ENCODE measurements at places on chromosomes 6 and 20. TPM values are rescaled to one million over a fixed set of nuclear protein-coding genes. Genes with fewer than 3 reads are reported as not detected.

DNA sequence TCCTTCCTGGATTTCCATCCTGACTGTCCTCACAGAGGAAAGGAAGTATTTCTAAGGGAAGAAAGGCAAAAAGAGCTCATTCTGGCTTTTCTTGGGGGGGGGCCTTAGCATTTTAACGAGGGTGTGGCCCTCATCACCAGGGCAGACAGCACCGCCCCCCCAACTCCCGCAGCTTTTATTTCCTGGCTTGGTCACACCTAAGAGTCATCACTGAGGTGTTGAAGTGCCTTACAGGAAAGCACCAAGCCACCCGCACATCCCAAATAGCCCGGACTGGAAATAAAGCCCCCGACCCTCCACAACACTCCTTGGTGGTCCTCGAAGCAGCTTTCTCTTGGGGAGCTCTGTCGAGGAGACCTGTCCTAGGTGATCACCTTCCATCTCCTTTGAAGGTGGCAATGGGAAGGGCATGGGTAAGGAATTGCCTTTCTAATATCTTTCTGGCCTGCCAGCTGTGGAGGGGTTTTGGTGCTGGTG is 1.3 kb downstream of the PTK7 start:
- H3K4me3 ChIP-seq = no peak overlapping the region
- no peak for DNase-seq
- H3K4me1 ChIP-seq = no peaks in the 10 kb centered on the region
- H3K27me3 ChIP-seq = no peaks in the 10 kb centered on the region
- no peak overlapping the region for H3K27ac ChIP-seq

GRCh38 chr20:50108556-50109235 is 4.3 kb downstream of the UBE2V1 start:
- no peak overlapping the region for H3K27ac ChIP-seq
- no peaks in the 10 kb centered on the region for H3K36me3 ChIP-seq
- H3K27me3 ChIP-seq = no peaks in the 10 kb centered on the region
- peaks cover 59% of the 10 kb centered on the region for H3K4me1 ChIP-seq
- H3K4me3 ChIP-seq = no peak overlapping the region
- no peak for DNase-seq

DNA sequence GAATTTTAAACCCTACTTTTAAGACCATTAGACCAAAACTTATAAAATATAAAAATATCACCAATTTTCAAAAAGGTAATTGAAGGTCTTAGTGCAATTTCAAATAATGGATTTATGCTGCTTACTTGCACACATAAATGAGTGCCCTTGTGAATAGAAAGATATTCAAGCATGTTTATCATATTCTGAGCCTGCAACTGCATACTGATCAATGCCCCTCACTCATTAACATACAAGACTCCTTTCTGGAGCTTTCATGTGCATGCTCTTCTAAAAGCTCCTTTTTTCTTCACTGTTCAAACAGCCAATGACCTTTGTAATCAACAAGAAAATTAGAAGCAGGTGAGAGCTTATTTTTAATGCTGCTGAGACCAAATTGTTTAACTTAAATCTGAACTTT is 1139.3 kb downstream of the HACE1 start:
- no peak for DNase-seq
- H3K4me3 ChIP-seq = no peak overlapping the region
- H3K27ac ChIP-seq = no peak overlapping the region

GRCh38 chr20:9573335-9574151 is 59.2 kb downstream of the LAMP5 start:
- H3K27me3 ChIP-seq = no peaks in the 10 kb centered on the region
- DNase-seq = no peak
- no peak overlapping the region for H3K27ac ChIP-seq
- no peaks in the 10 kb centered on the region for H3K4me1 ChIP-seq
- no peak overlapping the region for H3K4me3 ChIP-seq
- no peaks in the 10 kb centered on the region for H3K36me3 ChIP-seq

- no peak overlapping the region for H3K4me3 ChIP-seq
- no peak for DNase-seq
- no peaks in the 10 kb centered on the region for H3K36me3 ChIP-seq
Measured at GRCh38 chr6:18347021-18347577, 40.1 kb upstream of the RNF144B start.

GRCh38 chr6:100343316-100344077 is 121.2 kb downstream of the SIM1 start:
- H3K4me3 ChIP-seq = no peak overlapping the region
- no peaks in the 10 kb centered on the region for H3K4me1 ChIP-seq
- no peak overlapping the region for H3K27ac ChIP-seq

DNA sequence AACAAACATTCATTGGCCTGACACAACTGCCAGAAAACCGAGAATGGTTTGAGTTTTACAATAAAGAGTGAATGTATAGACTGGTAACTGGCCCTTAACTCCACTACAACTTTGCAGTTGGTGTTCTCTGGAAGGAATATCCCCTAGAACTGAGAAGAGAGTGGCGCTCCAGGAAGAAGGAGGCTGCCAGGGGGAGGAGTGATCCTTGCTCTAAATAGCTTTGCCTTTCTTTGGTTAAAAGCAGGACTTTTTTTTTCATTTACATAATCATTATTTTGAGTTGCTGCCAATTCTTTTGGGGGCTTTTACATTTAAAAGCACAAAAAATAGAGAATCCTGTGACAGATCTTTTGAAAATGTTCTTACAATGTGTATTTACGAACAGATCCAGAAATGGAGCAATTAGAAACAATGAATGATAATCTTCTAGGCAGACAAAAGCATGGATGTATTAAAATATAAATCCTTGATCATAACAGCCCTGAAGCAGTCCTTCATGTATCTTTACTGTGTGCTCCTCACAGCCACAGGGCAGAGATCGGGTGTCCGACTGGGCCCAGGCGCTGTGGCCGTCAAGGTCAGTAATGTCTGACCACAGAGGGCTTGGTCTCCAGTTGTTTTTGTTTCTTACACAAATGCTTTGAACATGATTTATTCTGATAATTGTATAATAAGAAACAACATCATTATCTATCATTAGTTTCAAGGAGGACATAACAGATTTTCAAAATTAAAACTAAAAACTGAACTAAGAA is 612.2 kb downstream of the HDGFL1 start:
- DNase-seq = no peak
- H3K36me3 ChIP-seq = no peaks in the 10 kb centered on the region
- H3K4me1 ChIP-seq = no peaks in the 10 kb centered on the region
- H3K27ac ChIP-seq = no peak overlapping the region

Gene ENTPD6
- 58.5 TPM for total RNA-seq

Gene POPDC3
- total RNA-seq = not detected

DNA sequence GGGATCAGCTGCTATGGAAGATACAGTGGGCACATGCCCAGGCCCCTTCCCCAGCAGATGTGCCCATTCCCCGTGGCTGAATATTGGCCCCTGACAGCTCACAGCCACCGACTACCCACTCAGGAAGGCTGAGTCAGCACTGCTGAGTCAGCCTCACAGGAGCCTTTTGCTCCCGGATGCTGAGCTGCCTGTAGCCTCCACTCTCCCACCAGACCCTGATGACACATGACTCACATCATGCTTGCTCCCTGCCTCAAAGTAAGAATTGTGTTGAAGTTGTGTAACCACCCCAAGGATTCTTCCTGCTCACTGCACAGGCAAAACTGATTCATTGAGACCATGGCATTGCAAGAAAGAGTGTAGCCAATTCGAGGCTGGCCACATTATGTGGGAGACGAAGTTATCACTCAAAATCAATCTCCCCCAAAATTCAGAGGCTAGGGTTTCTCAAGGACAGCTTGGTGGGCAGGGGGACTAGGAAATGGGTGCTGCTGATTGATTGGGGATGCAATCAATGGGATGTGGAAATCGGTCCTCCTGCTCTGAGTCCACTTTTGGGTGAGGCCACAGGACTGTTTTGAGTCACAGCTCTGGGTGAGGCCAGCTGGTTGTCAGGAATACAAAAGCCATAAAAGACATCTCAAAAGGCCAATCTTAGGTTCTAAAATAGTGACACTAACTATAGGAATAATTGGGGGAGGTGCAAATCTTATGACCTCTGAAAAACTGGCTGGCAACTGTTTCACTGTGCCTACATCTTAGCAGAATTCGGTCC is 556.6 kb upstream of the CDH4 start:
- H3K36me3 ChIP-seq = no peaks in the 10 kb centered on the region
- H3K27ac ChIP-seq = no peak overlapping the region
- H3K4me1 ChIP-seq = no peaks in the 10 kb centered on the region
- H3K27me3 ChIP-seq = no peaks in the 10 kb centered on the region

GRCh38 chr6:18551228-18551627 is 164.1 kb downstream of the RNF144B start:
- H3K27ac ChIP-seq = no peak overlapping the region
- no peaks in the 10 kb centered on the region for H3K27me3 ChIP-seq
- no peaks in the 10 kb centered on the region for H3K4me1 ChIP-seq
- no peak for DNase-seq

- H3K27ac ChIP-seq = no peak overlapping the region
- no peaks in the 10 kb centered on the region for H3K36me3 ChIP-seq
- no peaks in the 10 kb centered on the region for H3K27me3 ChIP-seq
- H3K4me1 ChIP-seq = no peaks in the 10 kb centered on the region
- H3K4me3 ChIP-seq = no peak overlapping the region
- no peak for DNase-seq
Measured at GRCh38 chr6:143117108-143117507, 56.4 kb downstream of the AIG1 start.

Measured in adrenal gland (tissue), 19 donors.